Pancreas (tissue), 10 donors: ENCODE measurements at places on chromosomes 7 and 10. TPM values are rescaled to one million over a fixed set of nuclear protein-coding genes. Genes with fewer than 3 reads are reported as not detected.

DNA sequence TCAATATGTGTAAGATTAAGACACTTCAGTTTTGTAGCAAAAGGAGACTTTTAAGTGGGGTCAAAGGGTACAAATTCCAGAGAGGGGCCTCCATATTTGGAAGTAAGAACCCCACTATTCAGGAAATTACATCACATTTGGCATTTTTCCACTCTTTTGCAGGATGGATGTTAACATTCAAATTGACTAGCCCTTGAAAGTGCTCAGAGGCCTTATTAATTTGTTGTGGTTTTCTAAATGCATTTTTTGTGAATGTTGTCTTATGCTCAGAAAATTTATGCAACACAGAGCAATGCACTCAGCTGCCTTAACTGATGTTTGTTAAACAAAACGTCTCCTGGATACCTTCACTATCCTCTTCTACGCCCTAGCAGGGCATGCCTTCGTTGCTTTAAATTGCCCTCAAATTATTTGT lies 50.9 kb upstream of the PDLIM1 start:
- no peak for DNase-seq

DNA sequence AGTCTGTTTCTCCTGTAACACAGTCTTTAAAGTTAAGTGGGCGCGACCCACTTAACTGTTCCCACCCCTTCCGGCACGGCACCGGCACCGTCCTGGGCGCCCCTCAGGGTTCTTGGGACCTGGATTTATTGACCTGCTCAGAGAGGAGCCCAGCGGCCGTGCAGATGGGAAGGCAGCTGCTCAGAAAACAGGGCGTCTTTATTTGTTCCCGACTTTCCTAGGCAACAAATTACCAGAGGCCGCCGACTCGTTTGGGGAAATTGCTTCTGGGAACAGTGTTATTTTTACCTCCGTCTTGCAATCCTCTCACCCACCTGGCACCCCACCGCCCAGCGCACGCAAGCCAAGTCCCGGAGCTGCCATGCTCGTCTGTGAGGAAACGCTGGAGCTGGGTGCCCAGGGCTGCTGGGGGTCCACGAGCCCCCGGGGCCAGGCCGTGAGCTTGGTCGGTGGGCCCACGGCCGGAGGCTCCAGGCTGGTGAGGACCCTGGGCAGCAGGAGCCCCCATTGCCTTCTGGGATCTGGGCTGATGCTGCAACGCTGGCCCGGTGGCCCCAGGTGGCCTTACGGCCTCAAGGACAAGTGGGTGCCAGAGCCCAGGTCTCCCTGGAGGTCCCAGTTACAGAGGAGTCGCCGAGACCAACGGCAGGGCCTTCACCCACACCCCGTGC lies 14.9 kb upstream of the ADGRA1 start:
- DNase-seq: peak; percentile 40

DNA sequence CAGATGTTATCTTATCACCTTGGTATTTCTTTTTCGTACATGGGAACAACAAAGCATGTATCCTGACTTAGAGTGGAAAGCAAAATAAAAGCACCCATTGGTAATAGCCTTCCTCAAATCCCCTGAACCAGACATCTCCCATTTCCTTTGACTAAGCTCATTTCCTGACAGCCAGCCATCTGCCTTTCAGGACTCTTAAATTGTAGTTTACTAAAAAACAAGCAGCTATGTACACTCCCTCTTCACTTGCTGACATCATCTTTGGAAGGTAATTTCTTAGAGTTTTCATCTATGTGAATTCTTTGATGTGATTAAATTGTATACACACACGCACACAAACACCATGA lies 40.7 kb downstream of the ARL4A start:
- no peak for DNase-seq

The GDF2 gene
- not detected for total RNA-seq

GRCh38 chr7:33310546-33310945 lies 181.2 kb downstream of the BBS9 start:
- no peak for DNase-seq

The RNF148 gene
- total RNA-seq: 1.7 TPM

- peak; percentile 21 for DNase-seq
Observed at GRCh38 chr7:139118234-139118804, 8.8 kb upstream of the ZC3HAV1 start.

GRCh38 chr7:1964211-1964912 lies 268.4 kb downstream of the MAD1L1 start:
- DNase-seq: no peak

GRCh38 chr10:59019603-59020002 lies 156.8 kb upstream of the PHYHIPL start:
- DNase-seq: no peak

DNA sequence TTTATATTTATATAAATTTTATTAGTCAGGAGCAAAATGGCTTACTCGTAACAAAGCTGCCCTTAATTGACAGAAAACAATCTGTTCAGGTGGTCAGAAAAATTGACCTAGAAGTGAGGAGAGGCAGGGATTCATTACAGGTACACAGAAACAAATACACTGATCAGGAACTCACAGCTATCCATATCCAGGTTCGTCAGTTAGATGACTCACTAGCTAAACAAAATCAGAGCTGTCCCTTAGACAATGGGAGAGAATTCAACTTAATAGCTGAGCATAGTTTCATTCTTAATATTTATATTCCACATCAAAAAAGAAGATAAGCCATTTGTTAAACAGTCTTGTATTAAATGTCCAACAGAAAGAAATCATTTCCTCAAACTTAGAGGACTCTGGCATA lies 41.7 kb downstream of the HYCC1 start:
- DNase-seq: no peak

GRCh38 chr10:55146032-55146431 lies 345.0 kb upstream of the PCDH15 start:
- no peak for DNase-seq

The GSAP gene
- total RNA-seq: 7.4 TPM

DNA sequence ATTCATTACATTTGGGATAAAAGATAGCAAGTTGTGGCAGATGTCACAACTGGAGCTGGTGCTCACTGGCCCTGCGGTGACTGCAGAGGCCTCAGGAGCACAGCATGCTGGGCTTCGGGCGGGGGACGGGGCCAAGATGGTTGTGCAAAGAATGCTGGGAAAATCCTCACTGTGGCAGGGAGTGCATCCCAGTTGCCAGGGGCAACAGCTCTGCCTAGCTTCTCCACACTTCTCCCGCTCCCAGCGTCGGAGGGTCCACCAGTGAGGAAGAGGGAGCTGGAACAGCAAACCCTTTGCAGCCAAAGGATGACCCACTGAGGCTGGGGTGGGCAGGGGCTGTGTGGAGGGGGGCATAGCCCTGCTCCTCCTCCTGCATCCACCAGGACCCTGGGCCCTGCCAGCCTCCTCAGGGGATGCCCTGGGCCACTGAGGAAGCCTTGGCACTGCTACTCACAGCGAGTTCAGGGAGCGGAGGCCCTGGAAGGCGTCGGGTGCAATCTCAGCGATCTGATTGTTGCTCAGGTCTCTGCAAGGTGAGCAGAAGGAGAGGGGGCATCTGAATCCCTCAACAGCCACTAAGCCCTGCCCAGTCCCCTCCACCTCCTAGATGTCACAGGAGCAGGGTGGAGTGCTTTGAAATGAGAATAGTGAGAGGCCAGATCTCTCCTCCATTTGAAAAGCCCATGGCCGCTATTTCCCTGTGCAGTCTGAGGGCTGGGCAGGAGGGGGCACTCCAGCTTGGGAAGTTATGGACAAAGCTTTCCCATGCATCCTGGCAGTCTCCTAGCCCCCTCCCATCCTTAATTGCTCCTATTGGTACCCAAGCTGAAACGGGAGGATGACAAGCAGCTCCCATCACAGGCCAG lies 126.5 kb downstream of the SLIT1 start:
- no peak for DNase-seq

DNA sequence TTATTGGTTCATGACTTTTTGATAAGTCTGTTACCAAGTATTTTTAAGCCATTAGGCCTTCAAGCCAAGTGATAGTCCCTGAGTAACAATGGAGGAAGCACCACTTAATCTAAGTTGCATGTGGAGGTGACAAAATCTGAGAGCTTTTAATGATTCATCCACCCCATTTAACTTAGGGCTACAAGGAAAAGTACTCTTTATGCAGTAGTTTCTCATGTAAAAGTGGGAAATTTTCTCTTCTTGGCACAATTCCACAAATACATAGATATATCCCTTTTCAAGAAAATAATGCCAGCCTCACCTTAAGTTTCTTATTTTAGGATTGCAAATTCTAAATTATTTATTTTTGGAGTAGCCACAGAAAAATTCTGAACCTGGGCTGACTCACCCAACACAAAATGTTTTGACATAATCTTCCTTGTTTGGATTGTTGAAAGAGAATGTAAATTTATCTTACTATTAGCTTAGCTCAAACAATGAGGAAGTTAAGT lies 85.7 kb downstream of the SUGCT start:
- DNase-seq: no peak

The FKBP6 gene
- not detected for total RNA-seq

The HGF gene
- 3.8 TPM for total RNA-seq

GRCh38 chr10:93224005-93224779 lies 150.5 kb downstream of the CYP26A1 start:
- DNase-seq: no peak

The MGAM2 gene
- total RNA-seq: 9.4 TPM

The CYP3A7 gene
- total RNA-seq: not detected

- no peak for DNase-seq
Observed at GRCh38 chr10:109358325-109358724, 565.0 kb downstream of the XPNPEP1 start.

- no peak for DNase-seq
Observed at GRCh38 chr7:147771344-147771743, 819.2 kb upstream of the C7orf33 start.

DNA sequence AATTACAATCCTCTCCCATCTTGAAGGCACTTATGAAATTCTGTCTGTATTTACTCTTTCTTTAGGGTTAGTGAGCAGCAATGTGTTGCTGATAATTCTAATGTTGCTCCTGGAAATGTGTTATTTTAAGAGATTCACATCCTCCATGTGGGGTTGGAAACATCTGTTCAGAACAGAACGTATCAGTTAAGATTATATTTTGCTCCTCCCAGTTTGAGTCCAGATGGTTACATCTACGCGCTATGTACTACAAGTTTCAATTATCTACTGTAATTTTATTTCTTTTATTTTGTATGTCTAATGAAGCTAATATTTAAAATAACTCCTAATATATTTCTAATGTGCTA lies 250.6 kb upstream of the KLF6 start:
- DNase-seq: no peak

The ENTPD1 gene
- total RNA-seq: 1.9 TPM

The TMEM140 gene
- 3.0 TPM for total RNA-seq

DNA sequence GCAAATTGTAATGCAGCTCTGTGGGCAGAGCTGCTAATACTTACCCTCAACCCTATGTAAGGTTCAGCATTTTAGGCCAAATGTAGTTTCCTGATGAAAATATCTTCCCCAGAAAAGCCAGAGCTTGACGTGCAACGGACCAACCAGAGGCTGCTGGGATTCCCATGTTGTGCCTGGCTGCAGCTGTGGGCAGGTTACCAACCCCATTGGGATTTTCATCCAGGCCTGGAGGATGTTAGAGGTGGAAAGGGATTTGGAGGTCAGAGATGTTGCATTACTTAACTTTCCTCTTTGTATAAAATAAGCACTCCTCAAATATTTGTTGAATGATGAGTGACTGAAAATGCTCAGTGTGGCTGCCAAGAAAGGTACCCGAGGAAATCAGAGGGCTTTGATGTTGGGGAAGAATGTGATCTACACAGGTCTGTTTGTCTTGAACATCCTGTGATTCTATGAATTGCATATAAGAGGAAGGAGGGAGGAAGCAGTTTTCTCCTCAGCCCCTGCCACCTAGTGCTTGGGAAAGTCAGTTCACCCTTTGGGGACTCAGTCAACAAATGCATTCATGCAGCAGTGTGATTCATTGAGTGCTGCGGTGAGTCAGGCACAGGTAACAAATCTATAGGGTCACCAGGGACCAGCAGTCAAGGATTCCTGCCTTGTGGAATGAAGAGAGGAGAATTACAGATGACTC lies 487.2 kb downstream of the RPS24 start:
- DNase-seq: no peak

GRCh38 chr10:11010582-11010981 lies 7.1 kb upstream of the CELF2 start:
- no peak for DNase-seq

The MKLN1 gene
- 27.4 TPM for total RNA-seq

DNA sequence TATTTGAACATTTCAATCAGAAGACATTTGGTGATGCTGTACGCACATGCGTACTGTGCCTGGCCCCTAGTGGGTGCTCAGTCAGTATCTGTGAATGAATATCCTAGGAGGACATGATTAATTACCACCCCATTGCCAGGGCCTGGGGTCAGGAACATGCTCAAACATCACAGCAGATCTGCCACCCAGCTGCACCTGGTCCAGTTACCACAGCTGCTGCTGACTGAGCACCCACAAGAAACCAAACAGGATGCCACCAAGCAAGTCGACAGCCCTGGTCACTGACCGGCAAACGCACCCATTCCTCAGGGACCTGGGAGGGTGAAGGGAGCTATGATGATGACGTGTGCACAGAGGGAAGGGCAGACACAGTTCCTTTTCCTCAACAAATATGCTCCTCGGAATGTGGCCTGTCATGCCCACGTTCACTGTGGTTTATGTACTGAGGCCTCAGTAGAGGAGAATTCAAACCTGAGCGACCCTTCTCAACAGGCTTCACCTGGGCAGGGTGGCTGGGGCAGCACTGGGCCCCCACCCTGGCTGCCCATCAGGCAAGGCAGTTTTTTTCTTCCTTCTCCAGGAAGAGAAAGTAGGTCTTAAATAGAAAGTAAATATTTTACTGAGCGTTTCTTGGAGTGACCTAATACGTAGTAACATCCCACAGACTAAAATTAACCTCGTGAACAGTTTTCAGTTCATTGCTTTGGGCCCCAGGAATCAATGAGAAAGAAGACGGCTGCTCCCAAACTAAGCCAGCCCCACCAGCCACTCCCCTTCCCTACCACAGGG lies 13.4 kb downstream of the CTBP2 start:
- peak; percentile 50 for DNase-seq

DNA sequence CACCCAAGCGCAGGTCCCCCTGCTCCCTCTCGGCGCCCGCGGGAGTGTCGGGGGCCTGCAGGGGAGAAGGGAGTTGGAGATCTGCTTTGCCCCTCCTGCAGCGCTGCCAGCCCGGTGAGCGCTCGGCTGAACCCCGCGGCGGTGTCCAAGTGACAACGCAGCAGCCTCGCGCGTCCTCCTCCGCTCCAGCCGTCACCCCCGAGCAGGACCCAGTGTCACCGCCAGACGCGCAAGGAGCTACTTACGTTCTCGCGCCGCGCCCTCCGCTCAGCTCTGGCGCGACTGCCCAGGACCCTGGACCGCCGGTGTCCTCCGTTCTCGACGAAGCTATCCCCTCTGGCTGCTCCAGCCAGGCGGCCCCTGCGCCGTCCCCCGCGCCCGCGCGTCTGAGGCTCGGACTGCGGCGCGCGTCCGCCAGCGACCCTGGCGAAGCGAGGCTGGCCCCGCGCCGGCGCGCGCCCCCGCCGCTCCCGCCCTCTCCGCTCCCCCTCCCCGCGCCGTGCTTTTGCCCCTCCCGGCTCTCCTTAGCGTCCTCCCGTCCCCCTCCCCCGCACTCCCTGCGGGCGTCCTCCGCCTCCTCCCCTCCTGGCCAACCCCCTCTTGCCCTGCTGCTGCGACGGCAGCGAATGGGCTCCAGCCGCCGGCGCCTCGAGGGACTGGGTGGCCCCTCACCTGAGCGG lies at the start of gene NRCAM:
TSS of gene NRCAM (minus strand) at position 439 of the 680 bp plus-strand sequence. CDS start 216,372 bp downstream, outside the sequence.
- peak; percentile 90 for DNase-seq

- peak; percentile 20 for DNase-seq
Observed at GRCh38 chr10:58414270-58415041, 29.2 kb downstream of the TFAM start.

- DNase-seq: no peak
Observed at GRCh38 chr7:45055594-45056219, 33.1 kb downstream of the NACAD start.

The TMED4 gene
- 38.2 TPM for total RNA-seq

- DNase-seq: no peak
Observed at GRCh38 chr10:46247181-46247475, 39.7 kb upstream of the ANTXRL start.

- no peak for DNase-seq
Observed at GRCh38 chr10:49615721-49616120, 1.9 kb downstream of the CHAT start.
